ENCODE measurements at places on chromosomes 11 and 22.

GRCh38 chr11:64409707-64410403 is 50.9 kb downstream of the RPS6KA4 start:
- no peaks in the 10 kb centered on the region for H3K4me1 ChIP-seq
- H3K4me3 ChIP-seq, result no peak overlapping the region
- H3K27ac ChIP-seq, result no peak overlapping the region
- no peaks in the 10 kb centered on the region for H3K36me3 ChIP-seq
- no peaks in the 10 kb centered on the region for H3K27me3 ChIP-seq

DNA sequence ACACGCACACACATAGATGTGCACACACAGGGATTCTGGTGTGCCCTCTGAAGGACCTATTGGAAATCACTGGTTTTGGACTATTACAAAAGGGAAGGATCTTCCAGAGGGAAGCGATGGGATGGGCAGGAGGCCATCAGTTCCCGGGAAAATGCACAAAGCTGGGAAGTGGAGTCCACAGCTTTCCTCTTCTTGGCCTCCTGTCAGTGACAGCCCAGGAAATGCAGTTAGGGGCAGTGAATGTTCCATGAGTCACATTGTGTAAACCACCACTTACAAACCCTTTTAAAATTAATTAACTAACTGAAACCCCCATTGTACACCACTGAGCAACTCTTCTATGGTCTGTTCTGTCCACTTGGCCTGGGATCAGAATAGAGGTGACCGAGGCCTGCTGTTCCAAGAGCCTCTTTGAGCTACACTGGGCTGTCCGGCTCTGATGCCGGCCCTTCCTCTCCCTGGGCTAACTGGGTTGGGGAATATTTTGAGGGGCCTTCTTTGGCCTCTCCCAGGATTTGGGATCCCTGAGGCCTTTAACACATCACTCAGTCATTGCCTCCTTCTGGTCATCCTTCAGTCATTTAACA is 137.7 kb downstream of the FEZ1 start:
- no peak overlapping the region for H3K4me3 ChIP-seq
- no peaks in the 10 kb centered on the region for H3K4me1 ChIP-seq
- H3K36me3 ChIP-seq, result no peaks in the 10 kb centered on the region

- no peak overlapping the region for H3K27ac ChIP-seq
- H3K36me3 ChIP-seq, result no peaks in the 10 kb centered on the region
- no peaks in the 10 kb centered on the region for H3K4me1 ChIP-seq
- H3K4me3 ChIP-seq, result no peak overlapping the region
Measured at GRCh38 chr11:36153551-36153950, 135.7 kb downstream of the COMMD9 start.

DNA sequence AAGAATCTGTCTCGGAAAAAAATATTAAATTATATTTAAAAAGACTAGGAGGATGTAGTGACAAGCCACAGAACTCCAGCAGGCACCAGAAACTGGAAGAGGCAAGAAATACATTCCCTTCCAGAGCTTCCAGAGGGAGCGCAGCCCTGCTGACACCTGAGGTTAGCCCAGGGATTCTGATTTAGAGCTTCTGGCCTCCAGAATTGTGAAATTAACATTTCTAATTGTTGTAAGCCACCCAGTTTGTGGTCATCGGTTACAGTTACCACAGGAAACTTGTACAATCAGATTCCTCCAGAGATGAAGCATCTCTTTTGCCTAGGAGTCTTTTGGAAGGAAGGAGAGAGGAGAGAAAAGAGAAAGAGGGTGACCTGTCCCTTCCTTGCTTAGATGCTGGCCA is 6.4 kb upstream of the UBASH3B start:
- no peak for DNase-seq
- H3K4me3 ChIP-seq, result no peak overlapping the region
- no peaks in the 10 kb centered on the region for H3K27me3 ChIP-seq
- H3K4me1 ChIP-seq, result no peaks in the 10 kb centered on the region

- H3K4me1 ChIP-seq, result peaks cover 50% of the 10 kb centered on the region
- H3K27ac ChIP-seq, result no peak overlapping the region
- no peak overlapping the region for H3K4me3 ChIP-seq
Measured at GRCh38 chr22:24146791-24147353, 34.4 kb upstream of the SUSD2 start.

DNA sequence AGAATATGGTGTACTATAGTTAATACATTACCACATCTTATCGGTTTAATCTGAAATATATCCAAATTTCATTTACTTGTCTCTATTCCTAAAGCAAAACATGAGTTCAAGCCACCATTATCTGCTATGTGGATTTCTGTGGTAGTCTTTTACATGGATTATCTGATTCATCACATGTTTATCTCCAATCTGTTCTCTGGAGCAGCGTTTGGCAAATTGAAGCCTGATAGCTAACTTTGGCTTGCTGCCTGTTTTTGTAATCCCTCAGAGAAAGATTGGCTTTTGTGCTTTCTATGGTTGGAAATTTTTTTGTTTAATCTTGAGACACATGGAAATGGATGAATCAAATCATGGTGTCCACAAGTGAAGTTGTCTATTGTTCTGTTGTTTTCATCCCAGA is 274.3 kb downstream of the JRKL start:
- no peak overlapping the region for H3K27ac ChIP-seq
- no peaks in the 10 kb centered on the region for H3K36me3 ChIP-seq
- H3K4me3 ChIP-seq, result no peak overlapping the region

GRCh38 chr11:134235399-134235798 is 10.9 kb downstream of the VPS26B start:
- H3K27me3 ChIP-seq, result no peaks in the 10 kb centered on the region
- no peak overlapping the region for H3K27ac ChIP-seq
- peaks cover 29% of the 10 kb centered on the region for H3K36me3 ChIP-seq
- DNase-seq, result no peak
- H3K4me3 ChIP-seq, result no peak overlapping the region
- peaks cover 3% of the 10 kb centered on the region for H3K4me1 ChIP-seq

GRCh38 chr11:104433751-104434150 is 269.8 kb upstream of the PDGFD start:
- no peaks in the 10 kb centered on the region for H3K4me1 ChIP-seq
- no peaks in the 10 kb centered on the region for H3K27me3 ChIP-seq
- no peaks in the 10 kb centered on the region for H3K36me3 ChIP-seq
- DNase-seq, result no peak
- H3K27ac ChIP-seq, result no peak overlapping the region

DNA sequence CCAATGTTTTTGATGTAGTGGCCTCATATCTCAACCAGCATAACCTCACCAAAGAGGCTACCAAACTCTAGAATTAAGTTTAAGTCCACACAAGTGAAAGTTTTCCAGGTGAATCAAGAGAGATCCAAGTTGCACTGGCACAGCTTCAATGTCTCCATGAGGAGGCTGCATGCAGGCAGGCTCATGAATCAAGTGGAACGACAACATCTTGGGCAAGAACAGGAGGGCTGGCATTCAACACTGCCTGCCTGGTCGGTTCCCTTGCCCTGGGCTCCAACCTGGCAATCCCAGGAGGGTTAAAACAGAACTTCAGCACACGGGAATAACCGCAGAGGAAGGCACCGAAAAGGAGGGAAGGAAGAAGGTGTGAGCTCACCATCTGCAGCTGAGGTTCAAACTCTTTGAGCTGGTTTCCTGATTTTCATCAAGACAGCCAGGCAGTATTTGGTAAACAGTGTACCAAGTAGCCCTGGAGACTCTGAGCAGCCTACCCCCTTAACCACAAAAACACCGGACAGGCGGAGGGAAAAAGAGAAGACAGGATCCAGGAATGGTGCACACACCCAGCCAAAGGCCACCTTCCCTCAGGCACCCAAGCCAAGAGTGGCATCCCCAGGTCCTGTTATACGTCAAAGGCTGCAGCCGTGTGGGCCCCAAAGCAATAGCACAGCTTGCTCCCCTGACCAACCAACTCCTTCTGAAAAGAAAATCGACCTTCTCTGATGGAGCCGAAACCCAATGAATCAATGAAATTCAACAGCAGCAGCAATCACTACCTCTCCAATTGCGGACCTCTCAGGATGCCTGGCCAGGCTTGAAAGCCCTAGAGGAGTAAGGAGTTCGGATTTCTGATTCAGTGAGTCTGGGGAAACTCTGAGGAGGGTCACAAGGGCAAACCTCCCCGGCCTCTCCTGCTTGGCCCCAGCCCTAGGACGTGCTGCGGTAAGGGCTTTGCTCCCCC is 1.3 kb downstream of the PACSIN2 start:
- peak overlapping the region; percentile 80 for H3K4me3 ChIP-seq
- peaks cover 11% of the 10 kb centered on the region for H3K4me1 ChIP-seq
- peak overlapping the region; percentile 83 for H3K27ac ChIP-seq
- H3K27me3 ChIP-seq, result no peaks in the 10 kb centered on the region
- peak; percentile 43 for DNase-seq

DNA sequence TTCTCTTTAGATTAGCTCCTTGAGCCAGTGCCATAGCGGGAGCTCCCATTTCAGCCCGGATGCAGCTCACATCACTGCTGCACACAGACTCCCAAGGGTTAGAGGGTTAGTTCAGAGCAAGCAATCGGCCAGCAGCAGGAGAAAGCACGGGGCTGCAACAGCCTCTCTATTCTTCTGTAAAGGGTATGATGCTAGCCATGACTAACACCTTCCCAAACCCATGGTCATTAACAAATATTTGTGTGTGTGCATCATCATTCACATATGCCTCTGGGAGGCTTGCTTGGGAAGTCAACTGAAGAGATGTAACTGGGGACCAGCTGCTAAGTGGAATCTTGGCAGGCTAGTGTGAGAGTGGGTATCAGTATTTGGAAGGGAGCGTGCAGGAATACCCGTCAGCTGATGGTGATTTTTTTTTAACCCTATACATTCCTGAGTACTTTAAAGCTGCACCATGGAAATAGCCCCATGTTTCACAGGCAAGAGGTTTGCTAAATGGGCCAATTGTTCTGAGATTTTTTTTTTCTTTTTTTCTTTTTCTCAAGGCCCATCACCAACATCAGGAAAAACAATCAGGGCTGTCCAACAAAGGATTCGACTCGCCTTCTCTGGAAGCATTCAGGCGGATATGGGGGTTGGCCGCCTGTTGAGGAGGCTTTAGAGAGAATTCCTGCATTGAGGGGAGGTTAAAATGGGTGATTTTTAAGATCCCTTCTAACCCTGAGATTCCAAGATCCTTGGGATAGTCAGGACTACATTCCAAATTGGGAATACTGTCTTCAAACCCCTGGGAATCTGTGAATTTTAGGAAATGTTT is 33.2 kb upstream of the CCDC89 start:
- no peak overlapping the region for H3K27ac ChIP-seq
- no peak overlapping the region for H3K4me3 ChIP-seq
- DNase-seq, result no peak
- H3K36me3 ChIP-seq, result no peaks in the 10 kb centered on the region

DNA sequence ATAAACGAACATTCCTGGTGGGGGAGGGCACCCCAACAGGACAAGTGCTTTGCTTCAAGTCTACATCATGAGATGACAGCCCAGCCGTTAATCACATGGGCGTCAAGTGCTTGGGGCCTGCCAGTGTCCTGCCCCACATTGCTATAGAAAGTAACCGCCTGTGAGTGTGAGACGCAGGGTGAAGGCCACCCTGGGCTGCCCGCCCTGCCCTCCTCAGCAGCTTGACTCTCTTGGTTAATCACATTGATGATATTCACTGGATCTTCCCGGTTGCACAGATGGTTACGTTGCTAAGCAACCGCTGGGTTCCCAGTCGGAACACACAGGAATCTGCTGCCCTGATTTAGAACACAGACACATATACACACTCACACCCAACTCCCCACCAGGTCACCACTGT is 79.3 kb downstream of the CTTN start:
- no peaks in the 10 kb centered on the region for H3K36me3 ChIP-seq
- DNase-seq, result no peak
- H3K27ac ChIP-seq, result no peak overlapping the region

DNA sequence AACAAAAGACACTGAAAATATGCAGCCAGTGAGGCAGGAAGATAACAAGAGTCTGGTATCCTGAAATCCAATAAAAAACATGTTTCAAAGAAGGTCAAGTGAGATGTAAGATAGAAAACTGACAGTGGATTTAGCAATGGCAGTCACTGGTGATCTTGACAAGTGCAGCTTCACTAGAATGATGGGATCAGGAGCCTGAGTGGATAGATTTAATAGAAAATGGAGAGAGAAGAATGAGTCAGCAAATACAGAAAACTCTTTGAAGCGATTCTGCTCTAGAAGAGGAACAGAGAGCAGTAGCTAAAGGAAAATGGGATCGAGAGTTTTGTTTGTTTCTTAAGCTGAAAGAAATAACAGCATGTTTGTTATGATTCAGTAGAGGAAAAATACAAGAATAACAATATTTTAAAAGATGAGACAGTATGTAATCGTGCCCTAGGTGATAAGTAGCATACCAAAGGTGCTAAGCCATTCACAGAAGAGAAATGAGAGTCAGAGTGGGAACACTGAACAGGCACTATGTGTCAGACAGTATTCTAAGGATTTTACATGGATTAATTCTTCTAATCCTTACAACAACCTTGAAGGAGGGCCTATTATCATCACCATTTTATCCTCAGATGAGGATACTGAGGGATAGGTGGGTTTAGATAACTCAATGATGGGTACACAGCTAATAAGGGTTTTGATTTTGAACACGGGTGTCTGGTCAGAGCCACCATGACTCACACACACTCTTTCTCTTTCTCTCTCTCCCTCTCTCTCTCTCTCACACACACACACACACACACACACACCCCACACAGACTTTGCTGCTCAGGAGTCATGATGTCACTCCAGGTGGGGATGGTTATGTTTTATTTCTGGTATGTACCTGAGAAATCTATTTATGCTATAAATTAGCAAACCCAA is 36.3 kb downstream of the MRE11 start:
- H3K36me3 ChIP-seq, result peaks cover 12% of the 10 kb centered on the region
- H3K4me1 ChIP-seq, result no peaks in the 10 kb centered on the region
- H3K4me3 ChIP-seq, result no peak overlapping the region
- no peak for DNase-seq
- H3K27me3 ChIP-seq, result no peaks in the 10 kb centered on the region

DNA sequence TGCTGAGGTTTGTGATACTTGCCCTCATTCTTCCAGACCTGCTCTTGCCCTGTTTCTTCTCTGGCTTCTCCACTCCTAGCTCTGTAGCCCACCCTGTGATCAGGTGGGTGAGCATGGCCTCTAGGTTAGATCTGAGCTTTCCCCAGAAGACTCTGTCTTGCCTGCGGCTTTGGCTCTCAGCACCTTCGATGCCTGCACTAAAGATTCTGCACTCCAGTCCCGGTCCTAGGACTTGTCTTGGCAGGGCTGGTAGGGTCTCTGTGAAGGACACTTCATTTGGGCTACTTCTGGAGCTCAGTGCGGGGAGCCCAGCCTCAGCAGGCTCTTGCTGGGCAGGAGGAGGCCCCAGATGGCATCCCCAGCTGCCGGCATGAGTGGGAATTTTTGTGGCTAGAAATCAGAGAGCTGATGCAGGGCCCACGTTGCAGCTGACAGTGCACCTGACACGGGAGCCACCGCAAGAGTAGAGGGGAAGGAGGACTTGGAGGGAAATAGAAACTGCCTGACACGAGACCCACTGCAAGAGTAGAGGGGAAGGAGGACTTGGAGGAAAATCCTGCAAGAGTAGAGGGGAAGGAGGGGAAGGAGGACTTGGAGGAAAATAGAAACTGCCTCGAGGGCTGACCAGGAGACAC is 226.9 kb upstream of the B3GAT1 start:
- no peak for DNase-seq
- no peaks in the 10 kb centered on the region for H3K27me3 ChIP-seq
- no peaks in the 10 kb centered on the region for H3K36me3 ChIP-seq
- H3K4me1 ChIP-seq, result no peaks in the 10 kb centered on the region
- H3K4me3 ChIP-seq, result no peak overlapping the region
- H3K27ac ChIP-seq, result no peak overlapping the region

GRCh38 chr11:122758339-122758738 is 80.0 kb upstream of the CRTAM start:
- no peaks in the 10 kb centered on the region for H3K36me3 ChIP-seq
- no peak overlapping the region for H3K27ac ChIP-seq
- DNase-seq, result no peak
- H3K4me1 ChIP-seq, result peaks cover 5% of the 10 kb centered on the region
- no peaks in the 10 kb centered on the region for H3K27me3 ChIP-seq
- H3K4me3 ChIP-seq, result no peak overlapping the region
